ENCODE measurements at places on chromosomes 2 and 18.

DNA sequence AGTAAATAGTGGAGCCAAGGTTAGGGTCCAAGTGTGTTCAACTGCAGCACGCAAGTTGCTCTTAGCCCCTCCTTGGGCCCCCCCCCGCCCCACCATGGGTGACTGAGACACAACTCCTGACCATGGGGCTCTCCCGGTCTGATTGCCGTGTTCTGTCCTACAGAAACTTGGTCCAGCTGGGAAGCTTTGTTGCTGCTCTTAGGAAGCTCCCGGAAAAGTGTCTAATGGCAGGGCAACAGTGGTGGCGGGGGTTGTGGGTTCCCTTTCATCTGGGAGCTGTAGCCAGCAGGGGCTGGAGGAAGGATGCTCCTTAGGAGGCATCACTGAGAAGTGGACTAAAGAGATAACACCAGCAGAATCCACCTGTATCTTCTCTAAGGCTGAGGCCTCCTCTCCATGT, 111.1 kb downstream of the CYP26B1 start:
- no peak for DNase-seq

DNA sequence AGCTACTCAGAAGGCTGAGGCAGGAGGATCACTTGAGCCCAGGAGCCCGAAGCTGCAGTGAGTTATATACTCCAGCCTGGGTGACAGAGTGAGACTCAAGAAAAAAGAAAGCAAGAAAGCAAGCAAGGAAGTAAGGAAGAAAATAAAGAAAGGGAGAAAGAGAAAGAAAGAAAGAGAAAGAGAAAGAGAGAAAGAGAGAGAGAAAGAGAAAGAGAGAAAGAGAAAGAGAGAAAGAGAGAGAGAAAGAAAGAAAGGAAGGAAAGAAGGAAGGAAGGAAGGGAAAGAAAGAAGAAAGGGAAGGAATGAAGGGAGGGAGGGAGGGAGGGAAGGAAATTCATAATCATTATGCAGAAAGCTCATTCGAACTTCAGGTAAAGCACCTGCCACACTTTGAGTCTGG, 33.9 kb downstream of the KIF3C start:
- DNase-seq, result no peak

GRCh38 chr2:59458800-59459199, 1094.7 kb downstream of the BCL11A start:
- DNase-seq, result no peak

GRCh38 chr2:241507430-241508239, 749 bp downstream of the STK25 start:
- DNase-seq, result no peak

GRCh38 chr2:162252153-162252552, 8.9 kb upstream of the FAP start:
- DNase-seq, result no peak

- DNase-seq, result no peak
These were observed 75.2 kb upstream of the RMDN2 start for GRCh38 chr2:37849911-37850310.

All from AG09309 (cell line).